ENCODE measurements at places on chromosomes 11 and 22. TPM values are rescaled to one million over a fixed set of nuclear protein-coding genes. Genes with fewer than 3 reads are reported as not detected.

GRCh38 chr11:64569300-64569970, 21.6 kb upstream of the SLC22A12 start:
- DNase-seq: no peak

DNA sequence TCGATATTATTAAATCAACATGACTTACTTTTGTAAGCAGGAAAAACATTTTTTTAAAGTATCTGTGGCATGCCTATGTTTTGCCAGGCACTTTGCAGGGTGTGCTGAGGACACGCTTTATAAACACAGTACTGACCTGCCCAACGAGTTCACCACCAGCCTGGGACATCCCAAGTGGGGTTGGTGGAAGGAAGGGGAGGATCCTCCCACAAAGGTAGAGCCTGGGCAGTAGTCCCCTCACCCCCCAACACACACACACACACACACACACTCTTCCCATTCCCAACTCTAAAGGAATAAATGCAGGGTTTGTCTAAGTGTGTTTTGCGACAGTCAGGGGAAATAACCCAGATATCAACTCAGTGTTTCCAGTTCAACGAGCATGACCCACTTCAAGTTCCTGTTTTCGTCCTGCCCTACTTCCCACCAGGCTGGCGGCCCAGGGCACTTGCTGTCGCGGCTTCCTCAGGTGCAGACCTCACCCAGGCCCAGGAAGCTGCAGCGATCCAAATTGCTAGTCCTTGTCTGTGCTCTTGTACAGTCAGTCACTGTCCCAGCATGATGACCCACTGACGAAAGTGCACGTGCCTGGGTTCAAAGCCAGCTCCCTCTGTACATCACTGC, 3.1 kb downstream of the CERK start:
- no peak for DNase-seq

- no peak for DNase-seq
These were observed 37.6 kb downstream of the PITPNB start for GRCh38 chr22:27881421-27881820.

GRCh38 chr11:11701070-11701469, 79.3 kb upstream of the GALNT18 start:
- DNase-seq: no peak

Gene VPREB1
- total RNA-seq: not detected

- DNase-seq: no peak
These were observed 24.5 kb downstream of the PISD start for GRCh38 chr22:31637447-31637890.

DNA sequence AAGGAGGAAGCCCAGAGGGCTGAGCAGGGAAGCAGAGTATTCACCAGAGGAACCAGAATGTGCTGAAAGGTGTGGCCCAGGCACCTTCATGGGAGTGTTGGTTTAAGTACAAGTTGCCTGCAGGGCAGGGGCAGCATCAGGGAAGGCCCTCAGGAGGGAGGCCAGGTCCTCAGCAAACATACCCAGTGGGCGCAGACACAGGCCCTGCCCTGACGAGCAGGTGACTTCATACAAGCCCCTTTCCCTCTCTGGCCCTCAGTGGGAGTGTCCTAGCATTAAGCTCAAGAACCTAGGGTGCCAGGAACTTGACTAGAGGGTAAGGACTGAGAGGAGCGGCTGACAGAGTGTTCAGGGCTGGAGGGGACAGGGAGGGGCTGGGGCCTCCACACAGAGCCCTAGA, 7.5 kb upstream of the CASTOR1 start:
- DNase-seq: no peak

DNA sequence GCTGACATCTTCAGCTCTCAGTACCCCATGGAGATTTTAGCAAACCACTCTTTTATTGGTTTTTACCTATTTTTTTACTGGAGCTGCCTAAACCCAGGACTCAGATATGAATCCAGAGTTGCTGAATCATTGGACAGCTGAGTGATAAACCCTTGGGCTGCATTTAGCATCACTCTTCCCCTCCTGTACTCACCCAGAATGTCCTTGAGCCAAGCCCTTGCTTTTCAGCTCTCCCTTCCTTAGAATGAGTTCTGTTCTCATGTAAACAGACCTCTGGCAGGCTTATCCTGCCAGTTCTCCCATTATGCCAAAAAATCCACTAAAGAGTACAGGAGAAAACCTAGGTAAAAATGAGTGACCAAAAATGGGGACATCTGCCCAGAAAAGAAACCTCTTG, 200.1 kb upstream of the POU2AF2 start:
- no peak for DNase-seq

- DNase-seq: no peak
These were observed 1318.0 kb upstream of the TENM4 start for GRCh38 chr11:80758787-80759186.

- DNase-seq: no peak
These were observed 71.3 kb downstream of the ATXN10 start for GRCh38 chr22:45742866-45743450.

DNA sequence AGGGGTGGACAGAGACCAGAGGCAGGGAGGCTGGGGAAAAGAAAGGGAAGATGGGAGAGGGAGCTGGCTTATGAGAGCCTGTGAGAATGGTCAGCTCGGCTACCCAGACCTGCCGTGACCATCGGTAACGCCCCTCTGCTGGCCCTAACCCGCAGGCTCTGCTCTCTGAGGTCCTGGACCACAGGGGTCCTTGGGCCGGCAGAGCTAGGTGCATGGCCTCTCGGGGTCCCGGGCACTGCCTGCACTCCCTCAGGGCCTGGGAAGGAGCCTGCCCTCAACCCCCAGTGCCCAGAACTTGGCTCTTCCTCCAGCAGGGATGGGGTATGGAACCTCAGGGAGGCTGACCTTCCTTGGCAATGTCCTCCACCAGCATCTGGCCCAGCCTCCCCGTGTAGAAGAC, 13.2 kb downstream of the GGT5 start:
- no peak for DNase-seq

- DNase-seq: no peak
These were observed 137.3 kb upstream of the RASSF10 start for GRCh38 chr11:12871788-12872321.

Gene GNAZ
- not detected for total RNA-seq

DNA sequence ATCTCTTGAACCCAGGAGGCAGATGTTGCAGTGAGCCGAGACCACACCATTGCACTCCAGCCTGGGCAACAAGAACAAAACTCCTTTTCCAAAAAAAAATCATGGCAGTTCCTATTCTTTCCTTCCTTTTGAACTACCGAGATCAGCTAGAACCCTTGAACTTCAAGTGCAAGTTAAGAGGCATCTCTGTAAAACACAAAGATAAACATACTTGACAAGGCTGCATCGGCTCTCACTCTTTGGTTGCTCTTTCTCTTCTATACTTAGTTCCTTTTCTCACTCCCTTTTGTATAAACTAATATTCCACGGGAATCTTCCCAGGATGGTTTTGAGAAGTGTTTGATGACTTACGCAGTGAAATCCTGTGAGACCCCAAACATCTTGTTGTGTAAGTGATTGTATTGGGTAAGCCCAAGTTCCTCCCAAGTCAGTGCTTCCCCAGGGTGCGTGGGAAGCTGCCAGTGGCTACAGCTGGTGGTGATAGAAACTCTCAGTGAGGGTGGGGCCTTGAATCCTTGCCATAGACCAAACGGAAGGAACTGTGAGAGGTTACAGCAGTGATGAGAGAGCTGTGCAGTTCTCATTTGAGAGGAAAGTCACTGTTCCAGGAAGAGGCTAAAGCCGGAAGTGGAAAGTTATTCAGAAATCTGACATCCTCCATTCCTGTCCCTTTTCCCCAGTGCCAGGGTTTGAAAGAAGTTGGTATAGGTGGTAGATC, 24.1 kb upstream of the CDC42EP2 start:
- DNase-seq: no peak

Gene TUBGCP6
- total RNA-seq: 67.8 TPM

DNA sequence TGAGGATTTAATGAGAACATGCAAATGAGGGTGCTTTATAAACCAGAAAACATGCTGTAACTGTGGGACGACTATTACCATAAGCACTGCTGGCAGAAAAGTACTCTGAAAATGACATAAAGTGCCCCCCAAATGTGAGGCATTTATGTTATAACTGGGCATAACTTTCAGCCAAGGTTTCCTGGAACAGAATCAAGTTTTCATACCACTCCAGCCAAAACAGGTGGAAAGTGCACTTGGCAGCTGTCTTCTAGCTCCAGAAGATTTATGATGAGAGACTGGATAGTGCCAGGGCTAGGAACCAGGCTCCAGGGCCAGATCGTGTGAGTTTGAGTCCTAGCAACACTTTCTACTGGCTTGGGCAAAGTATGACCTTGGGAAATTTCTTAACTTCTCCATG, 339.2 kb downstream of the TENM4 start:
- no peak for DNase-seq

Gene RAB38
- total RNA-seq: not detected

Gene A4GALT
- not detected for total RNA-seq

GRCh38 chr22:17096071-17096470, 11.3 kb downstream of the IL17RA start:
- DNase-seq: no peak

- DNase-seq: no peak
These were observed 30.0 kb downstream of the MAPK1 start for GRCh38 chr22:21837248-21837979.

- DNase-seq: no peak
These were observed 41.1 kb upstream of the NARS2 start for GRCh38 chr11:78615724-78616123.

DNA sequence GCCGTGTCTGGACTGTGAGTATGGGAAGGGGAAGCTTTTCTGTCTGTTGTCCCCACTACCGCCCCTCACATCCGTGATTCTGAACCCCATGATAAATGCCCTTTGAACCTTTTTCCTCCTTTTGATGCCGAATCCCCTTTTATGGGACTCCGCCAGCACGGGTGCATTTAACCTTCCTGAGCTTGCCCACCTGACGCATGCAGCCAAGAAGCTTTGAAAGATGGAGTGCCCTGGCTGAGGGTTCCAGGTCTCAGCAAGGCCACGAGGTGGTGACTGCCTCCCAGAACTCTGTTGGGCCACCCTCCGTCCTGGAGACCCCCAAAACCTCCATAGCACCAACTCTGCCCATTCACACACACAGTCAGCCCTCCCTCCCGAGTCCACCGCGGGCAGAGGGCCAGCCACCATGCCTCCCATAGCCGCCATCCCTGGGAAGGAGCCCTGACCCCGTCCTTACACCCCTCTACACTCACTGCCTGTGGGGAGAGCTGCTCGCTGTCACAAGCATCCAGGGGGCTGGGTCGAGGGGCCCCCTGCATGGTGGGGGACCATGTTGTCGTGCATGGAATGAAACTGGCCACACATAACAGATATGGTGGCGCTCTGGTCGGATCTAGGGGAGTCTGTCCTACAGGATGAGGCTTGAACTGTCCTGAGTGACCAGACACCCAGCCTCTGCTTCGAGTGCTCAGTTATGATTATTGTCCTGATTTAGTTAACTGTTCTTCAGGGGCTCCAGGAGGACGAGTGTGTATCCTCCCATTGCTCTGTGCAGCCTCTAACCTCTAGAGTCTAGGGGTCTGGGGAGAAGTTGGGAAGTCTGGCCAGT, 822 bp upstream of the COMT start:
- no peak for DNase-seq

DNA sequence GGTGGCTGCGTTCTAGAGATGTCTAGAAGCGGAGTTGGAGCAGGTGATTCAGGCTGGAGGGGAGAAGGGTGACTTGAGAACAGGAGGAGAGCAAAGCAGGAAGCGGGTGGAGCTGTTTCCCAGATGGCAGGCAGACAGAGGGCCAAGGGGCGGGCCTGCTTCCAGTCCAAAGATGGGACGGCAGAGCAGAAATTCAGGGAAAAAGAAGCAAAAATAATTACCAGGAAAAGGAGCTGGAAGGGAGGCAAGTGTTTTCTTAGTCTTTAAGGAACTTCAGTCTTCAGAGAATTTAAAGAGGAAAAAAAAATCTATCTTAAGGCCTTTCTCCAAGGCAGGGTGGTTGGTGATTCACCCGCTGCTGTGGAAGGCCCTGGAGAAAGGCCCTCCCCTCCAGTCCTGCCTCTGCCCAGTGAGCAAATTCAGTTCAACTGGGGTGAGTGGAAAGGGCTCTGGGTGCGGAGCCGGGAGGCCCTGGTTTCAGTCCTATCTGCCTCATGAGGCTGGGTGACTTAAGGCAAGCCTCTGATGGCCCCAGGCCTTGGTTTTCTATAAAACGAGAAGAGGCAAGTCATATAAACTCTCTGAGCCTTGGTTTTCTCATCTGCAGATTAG, 4.5 kb upstream of the CREB3L1 start:
- no peak for DNase-seq
